Astrocyte (in vitro differentiated cells and primary cell): ENCODE measurements at places on chromosomes 11 and 22. TPM values are rescaled to one million over a fixed set of nuclear protein-coding genes. Genes with fewer than 3 reads are reported as not detected.

The MISFA gene
- 2.7 and 2.9 TPM in 2 replicates for total RNA-seq

GRCh38 chr11:61152816-61153592 lies 8.2 kb downstream of the VPS37C start:
- H3K27ac ChIP-seq = peak overlapping the region; percentile 70
- H3K4me1 ChIP-seq = peaks cover 16% of the 10 kb centered on the region
- H3K36me3 ChIP-seq = no peaks in the 10 kb centered on the region

The HORMAD2 gene
- total RNA-seq = not detected in 2 replicates

The STK33 gene
- 7.5 and 8.1 TPM in 2 replicates for total RNA-seq

GRCh38 chr11:353179-353873 lies 16.0 kb upstream of the B4GALNT4 start:
- H3K4me3 ChIP-seq = no peak overlapping the region
- no peaks in the 10 kb centered on the region for H3K27me3 ChIP-seq
- no peaks in the 10 kb centered on the region for H3K36me3 ChIP-seq

- H3K36me3 ChIP-seq = no peaks in the 10 kb centered on the region
- DNase-seq = peak; percentile 60
- H3K27ac ChIP-seq = no peak overlapping the region
- H3K27me3 ChIP-seq = no peaks in the 10 kb centered on the region
Observed at GRCh38 chr11:115497303-115497702, 6.9 kb downstream of the CADM1 start.

- no peaks in the 10 kb centered on the region for H3K27me3 ChIP-seq
- no peak overlapping the region for H3K27ac ChIP-seq
- no peaks in the 10 kb centered on the region for H3K36me3 ChIP-seq
- peaks cover 57% of the 10 kb centered on the region for H3K4me1 ChIP-seq
Observed at GRCh38 chr11:12815931-12816494, 141.8 kb downstream of the TEAD1 start.

The CARD16 gene
- total RNA-seq = 1.6 and 2.0 TPM in 2 replicates

The LIPT2 gene
- 2.0 and 3.5 TPM in 2 replicates for total RNA-seq

DNA sequence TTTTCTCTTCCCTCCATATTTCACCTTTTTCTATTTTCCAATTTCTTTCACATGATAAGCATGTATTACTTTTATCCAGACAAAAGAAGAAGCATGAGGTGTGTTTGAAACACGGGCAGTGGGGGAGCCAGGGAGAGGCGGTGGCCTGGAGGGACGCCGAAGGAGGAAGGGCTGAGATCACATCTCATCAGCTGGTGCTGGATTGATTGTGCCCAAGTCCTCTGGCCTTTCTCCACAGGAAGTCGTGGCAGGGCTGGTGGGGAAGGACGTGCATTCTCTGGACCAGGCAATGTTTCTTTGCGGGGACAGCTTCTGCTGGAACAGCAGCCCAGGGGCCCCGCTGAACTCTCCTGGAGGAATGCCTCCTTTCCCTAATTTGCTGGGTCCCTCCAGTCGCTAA lies 82.9 kb downstream of the MIAT start:
- H3K4me3 ChIP-seq = no peak overlapping the region
- H3K27ac ChIP-seq = no peak overlapping the region
- no peak for DNase-seq
- H3K4me1 ChIP-seq = no peaks in the 10 kb centered on the region
- H3K27me3 ChIP-seq = peaks cover 2% of the 10 kb centered on the region
- no peaks in the 10 kb centered on the region for H3K36me3 ChIP-seq

- no peak for DNase-seq
- no peaks in the 10 kb centered on the region for H3K27me3 ChIP-seq
- no peaks in the 10 kb centered on the region for H3K36me3 ChIP-seq
- H3K4me3 ChIP-seq = no peak overlapping the region
- H3K4me1 ChIP-seq = no peaks in the 10 kb centered on the region
Observed at GRCh38 chr22:34036931-34037330, 116.7 kb upstream of the LARGE1 start.

- DNase-seq = no peak
- no peaks in the 10 kb centered on the region for H3K27me3 ChIP-seq
- H3K4me1 ChIP-seq = no peaks in the 10 kb centered on the region
- no peak overlapping the region for H3K27ac ChIP-seq
- H3K36me3 ChIP-seq = no peaks in the 10 kb centered on the region
Observed at GRCh38 chr11:20881328-20882079, 212.1 kb downstream of the NELL1 start.

- no peak overlapping the region for H3K27ac ChIP-seq
- H3K4me1 ChIP-seq = peaks cover 13% of the 10 kb centered on the region
- no peaks in the 10 kb centered on the region for H3K27me3 ChIP-seq
- H3K36me3 ChIP-seq = no peaks in the 10 kb centered on the region
- no peak for DNase-seq
Observed at GRCh38 chr11:66143264-66143566, 73.1 kb downstream of the PACS1 start.

- peak; percentile 72 for DNase-seq
- H3K4me1 ChIP-seq = peaks cover 11% of the 10 kb centered on the region
- no peaks in the 10 kb centered on the region for H3K36me3 ChIP-seq
- no peaks in the 10 kb centered on the region for H3K27me3 ChIP-seq
Observed at GRCh38 chr11:43789700-43790443, 90.8 kb upstream of the ALKBH3 start.

The APOBEC3A gene
- total RNA-seq = not detected in 2 replicates

The CEP57 gene
- 23.4 and 23.5 TPM in 2 replicates for total RNA-seq

- H3K4me3 ChIP-seq = peak within 1 kb of the TSS; percentile 34
- no peak for DNase-seq
- H3K4me1 ChIP-seq = peaks cover 11% of the 10 kb centered on the region
Observed at GRCh38 chr11:64299847-64300648, at the start of gene CATSPERZ. CATSPERZ (plus strand) TSS chr11:64300358; CDS start chr11:64300411, 53 bp downstream.

GRCh38 chr22:29193021-29193420 lies 12.7 kb upstream of the EMID1 start:
- DNase-seq = no peak
- no peak overlapping the region for H3K4me3 ChIP-seq
- H3K27me3 ChIP-seq = no peaks in the 10 kb centered on the region
- no peaks in the 10 kb centered on the region for H3K4me1 ChIP-seq
- no peak overlapping the region for H3K27ac ChIP-seq

The IGLL1 gene
- not detected in 2 replicates for total RNA-seq

The SCGB1A1 gene
- not detected in 2 replicates for total RNA-seq

The MAPK12 gene
- total RNA-seq = 29.1 and 36.4 TPM in 2 replicates

The TRIM49 gene
- total RNA-seq = 0.24 and 0.32 TPM in 2 replicates

DNA sequence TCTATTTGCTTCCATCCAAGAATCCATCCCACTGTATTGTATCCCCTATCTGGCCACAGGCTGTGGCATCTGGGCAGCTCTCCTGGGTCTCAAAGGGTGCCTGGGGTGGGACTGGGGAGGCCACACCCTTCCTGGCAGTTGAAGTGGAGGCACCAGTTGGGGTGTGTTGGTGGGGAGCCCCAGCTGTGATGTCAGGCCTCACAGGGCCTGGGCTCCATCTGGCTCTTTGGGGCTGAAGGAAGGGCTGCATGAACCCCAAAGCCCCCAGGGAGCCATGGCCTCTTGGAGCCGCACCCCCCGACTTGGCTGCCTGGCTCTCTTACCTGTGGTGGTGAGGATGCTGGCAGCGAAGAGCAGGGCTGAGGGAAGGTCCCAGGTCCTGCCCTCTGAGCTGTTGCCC lies 469 bp downstream of the KCNK7 start:
- peaks cover 2% of the 10 kb centered on the region for H3K36me3 ChIP-seq
- peaks cover 4% of the 10 kb centered on the region for H3K4me1 ChIP-seq
- DNase-seq = no peak
- no peak overlapping the region for H3K27ac ChIP-seq
- H3K27me3 ChIP-seq = no peaks in the 10 kb centered on the region

The TBX10 gene
- total RNA-seq = not detected in 2 replicates

The SCUBE2 gene
- total RNA-seq = 1.5 and 1.6 TPM in 2 replicates

DNA sequence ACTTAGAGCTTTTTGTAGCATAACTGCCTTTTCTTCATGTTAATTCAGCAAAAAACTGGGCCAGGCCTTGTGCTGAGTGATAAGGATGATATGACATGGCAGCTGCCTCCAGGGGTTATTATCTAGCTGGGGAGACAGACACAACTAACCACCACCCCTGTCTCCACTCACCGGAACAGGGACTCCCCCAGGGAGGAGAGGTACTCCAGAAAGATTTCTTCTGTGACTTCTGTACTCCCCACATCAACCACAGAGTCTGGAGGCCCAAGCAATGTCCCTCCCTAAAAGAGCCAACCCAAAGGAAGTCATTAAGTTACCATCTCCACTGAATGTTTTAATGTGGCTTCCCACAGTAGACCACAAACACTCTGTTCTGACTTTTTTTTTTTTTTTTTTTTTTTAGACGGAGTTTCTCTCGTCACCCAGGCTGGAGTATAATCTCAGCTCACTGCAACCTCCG lies 14.3 kb upstream of the PMM1 start:
- H3K36me3 ChIP-seq = peaks cover 30% of the 10 kb centered on the region
- H3K4me1 ChIP-seq = peaks cover 1% of the 10 kb centered on the region
- DNase-seq = no peak
- H3K27me3 ChIP-seq = no peaks in the 10 kb centered on the region

The CREB3L1 gene
- 324 and 399 TPM in 2 replicates for total RNA-seq

The USP2 gene
- total RNA-seq = 6.5 and 6.7 TPM in 2 replicates

DNA sequence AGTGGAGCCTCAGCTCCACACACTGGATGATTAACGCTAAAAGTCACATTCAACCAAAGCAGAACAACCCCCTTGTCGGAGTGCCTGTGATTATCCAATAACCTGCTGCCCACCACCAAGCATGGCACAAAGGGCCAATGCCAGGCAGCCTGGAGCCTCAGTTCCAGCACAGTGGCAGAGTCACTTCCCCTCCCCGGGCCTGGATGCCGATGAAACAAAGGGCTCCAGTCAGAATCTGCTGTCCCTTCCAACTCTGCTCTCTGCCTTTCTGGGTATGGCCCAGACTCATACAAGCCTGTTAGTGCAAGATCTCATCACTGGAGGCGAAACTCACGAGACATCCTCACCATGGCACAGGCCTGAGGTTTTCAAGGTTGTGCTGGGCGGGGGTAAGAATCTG lies 52.1 kb downstream of the CLTCL1 start:
- H3K27me3 ChIP-seq = no peaks in the 10 kb centered on the region
- no peaks in the 10 kb centered on the region for H3K36me3 ChIP-seq
- no peaks in the 10 kb centered on the region for H3K4me1 ChIP-seq
- H3K4me3 ChIP-seq = no peak overlapping the region
- no peak for DNase-seq
- H3K27ac ChIP-seq = no peak overlapping the region

DNA sequence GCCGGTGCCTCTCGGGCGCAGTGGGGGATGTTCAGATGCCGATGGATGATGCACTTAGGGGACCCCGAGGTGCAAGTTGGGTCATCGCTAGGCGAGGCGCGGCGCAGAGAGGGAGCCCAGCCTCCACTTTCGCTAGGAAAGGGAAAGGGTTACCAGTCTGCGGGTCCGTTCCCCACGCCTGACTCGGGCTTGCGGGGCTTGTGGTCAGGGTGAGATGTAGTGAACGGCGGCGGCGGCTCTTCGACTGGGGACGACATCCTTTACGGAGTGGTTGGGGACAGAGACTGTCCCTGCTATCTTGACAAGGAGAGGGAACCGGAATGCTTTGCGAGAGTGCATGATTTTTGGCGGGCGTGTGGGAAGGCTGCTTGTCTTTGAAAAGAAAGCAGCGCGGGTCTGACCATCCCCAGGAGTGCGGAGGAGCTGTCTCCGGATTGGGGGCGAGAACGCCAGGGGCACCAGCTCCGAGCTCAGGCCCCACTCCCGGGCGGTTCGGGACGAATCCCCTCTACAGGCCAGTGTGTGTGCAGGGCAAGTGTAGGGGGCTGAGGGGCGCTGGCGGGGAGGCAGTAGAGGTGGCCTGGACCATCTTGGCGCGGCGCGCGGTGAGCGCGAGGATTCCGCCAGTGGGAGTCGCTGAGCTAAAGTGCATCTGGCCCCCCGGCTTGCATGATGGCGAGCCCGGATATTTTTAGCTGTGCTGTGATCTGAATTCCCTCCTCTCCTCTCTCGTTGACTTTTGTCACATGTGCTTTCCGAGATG lies 1.1 kb downstream of the FAT3 start:
- peaks cover 18% of the 10 kb centered on the region for H3K4me1 ChIP-seq
- peaks cover 10% of the 10 kb centered on the region for H3K27me3 ChIP-seq
- H3K4me3 ChIP-seq = peak overlapping the region; percentile 75
- DNase-seq = peak; percentile 8
- H3K27ac ChIP-seq = no peak overlapping the region
- no peaks in the 10 kb centered on the region for H3K36me3 ChIP-seq

DNA sequence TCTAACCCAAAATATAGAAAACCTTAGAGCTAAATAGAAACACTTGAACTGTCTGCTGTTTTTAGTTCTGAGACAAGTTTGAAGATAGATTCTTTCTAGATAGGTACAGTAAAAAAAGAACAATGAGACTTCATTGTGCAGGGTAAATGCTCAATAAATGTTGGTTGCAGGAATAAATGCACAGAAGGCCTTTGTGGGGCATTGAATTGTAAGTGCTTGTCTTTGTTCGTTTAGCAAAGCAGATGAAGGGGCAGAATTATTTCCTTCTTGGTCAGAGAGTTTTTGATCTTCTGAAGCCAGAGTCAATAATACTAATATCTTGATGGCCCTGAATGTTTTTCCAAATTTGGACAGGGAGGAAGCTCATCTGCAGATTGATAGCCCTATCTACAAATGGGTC lies 340.4 kb downstream of the OPCML start:
- DNase-seq = no peak
- H3K36me3 ChIP-seq = no peaks in the 10 kb centered on the region
- H3K27ac ChIP-seq = no peak overlapping the region
- H3K4me3 ChIP-seq = no peak overlapping the region
- H3K27me3 ChIP-seq = no peaks in the 10 kb centered on the region

- no peaks in the 10 kb centered on the region for H3K4me1 ChIP-seq
- no peak overlapping the region for H3K4me3 ChIP-seq
- DNase-seq = no peak
- H3K27ac ChIP-seq = no peak overlapping the region
- no peaks in the 10 kb centered on the region for H3K36me3 ChIP-seq
- no peaks in the 10 kb centered on the region for H3K27me3 ChIP-seq
Observed at GRCh38 chr11:44944181-44944852, 6.4 kb downstream of the TP53I11 start.
